ENCODE measurements at places on chromosomes 3 and 15. TPM values are rescaled to one million over a fixed set of nuclear protein-coding genes. Genes with fewer than 3 reads are reported as not detected.

Gene CORO2B
- 0.16 TPM for total RNA-seq

Gene FOXL2NB
- not detected for total RNA-seq

- DNase-seq, result no peak
Observed at GRCh38 chr3:42763021-42763420, 10.0 kb downstream of the CCDC13 start.

Gene FHIT
- total RNA-seq, result 23.8 TPM

GRCh38 chr3:61944726-61945125 is 383.4 kb downstream of the PTPRG start:
- DNase-seq, result no peak

Gene TMEM266
- not detected for total RNA-seq

Gene CATSPER2
- 8.9 TPM for total RNA-seq

DNA sequence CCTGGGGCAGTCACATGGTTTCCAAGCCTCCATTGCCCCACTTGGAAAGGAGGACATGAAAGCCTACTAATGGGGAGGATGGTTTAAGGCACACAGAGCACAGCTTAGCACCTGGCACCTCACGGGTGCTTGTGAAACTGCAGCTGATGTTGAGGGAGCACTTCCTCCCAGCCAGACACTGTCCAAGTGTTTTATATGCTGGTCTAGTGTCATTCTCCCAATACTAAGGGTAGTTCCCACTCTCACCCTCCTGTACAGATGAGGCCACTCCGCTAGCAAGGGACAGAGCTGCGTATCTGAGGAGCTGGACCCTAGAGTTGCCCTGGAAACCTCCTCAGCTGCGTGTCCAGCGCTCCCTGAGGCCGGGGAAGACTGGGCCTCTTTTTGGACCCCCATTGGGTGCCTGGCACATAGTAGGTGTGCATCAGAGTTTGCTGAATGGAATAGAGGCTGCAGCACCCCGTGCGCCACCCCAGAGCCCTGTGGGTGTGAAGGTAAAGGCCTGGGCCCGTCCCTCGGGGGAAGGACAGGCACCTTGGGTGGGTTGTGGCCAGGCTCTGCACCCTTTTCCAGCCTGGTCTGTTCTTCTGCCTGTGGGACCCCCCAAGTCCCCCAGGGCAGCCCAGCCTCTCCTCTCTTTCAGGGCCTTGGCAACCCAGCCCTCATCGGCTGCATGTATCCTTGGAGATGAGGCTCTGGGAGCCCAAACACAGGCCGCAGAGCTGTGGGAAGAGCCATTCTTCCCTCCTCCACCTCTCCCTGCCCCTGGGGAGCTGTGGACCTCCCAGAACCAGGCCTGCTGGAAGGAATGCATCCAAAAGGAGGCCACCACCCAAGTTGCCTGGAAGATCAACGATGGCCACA is 31.3 kb downstream of the DNASE1L3 start:
- DNase-seq, result no peak

DNA sequence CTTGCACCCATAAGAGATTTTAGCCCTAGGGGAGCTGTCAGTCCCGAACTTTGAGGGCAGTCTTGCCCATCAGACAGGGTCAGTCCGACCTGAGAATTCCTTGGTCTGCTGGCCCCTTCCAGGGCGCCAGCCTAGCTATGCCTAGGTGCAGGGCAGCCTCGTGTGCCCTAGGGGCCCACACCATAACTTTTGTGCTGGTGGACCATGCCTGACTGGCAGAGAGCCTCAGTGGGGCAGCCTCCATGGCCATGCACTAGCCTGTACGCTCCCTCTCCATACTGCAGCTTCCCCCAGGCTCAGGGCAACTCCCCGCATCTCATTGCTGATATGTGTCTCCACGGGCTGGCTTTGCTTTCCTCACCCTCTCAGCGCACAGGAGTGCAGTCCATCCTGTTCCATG is 835.8 kb upstream of the ALCAM start:
- DNase-seq, result no peak

Data from activated CD4-positive, alpha-beta T cell treated with anti-CD3 and anti-CD28 coated beads, Interleukin-2, amount 10 ng/mL, durations not matched to agents 24 days and 14 days (primary cell).